ENCODE measurements at places on chromosomes 11 and 22.

GRCh38 chr11:117915672-117916235, 13.4 kb downstream of the TMPRSS13 start:
- DNase-seq: no peak

GRCh38 chr11:119297938-119298337, 19.0 kb downstream of the MCAM start:
- no peak for DNase-seq

GRCh38 chr11:93542811-93543229, 371 bp downstream of the SMCO4 start:
- peak; percentile 23 for DNase-seq

- DNase-seq: peak; percentile 81
Observed at GRCh38 chr22:40620464-40621046, 16.0 kb downstream of the MRTFA start.

- no peak for DNase-seq
Observed at GRCh38 chr22:22450343-22450839, 58.2 kb downstream of the ZNF280B start.

DNA sequence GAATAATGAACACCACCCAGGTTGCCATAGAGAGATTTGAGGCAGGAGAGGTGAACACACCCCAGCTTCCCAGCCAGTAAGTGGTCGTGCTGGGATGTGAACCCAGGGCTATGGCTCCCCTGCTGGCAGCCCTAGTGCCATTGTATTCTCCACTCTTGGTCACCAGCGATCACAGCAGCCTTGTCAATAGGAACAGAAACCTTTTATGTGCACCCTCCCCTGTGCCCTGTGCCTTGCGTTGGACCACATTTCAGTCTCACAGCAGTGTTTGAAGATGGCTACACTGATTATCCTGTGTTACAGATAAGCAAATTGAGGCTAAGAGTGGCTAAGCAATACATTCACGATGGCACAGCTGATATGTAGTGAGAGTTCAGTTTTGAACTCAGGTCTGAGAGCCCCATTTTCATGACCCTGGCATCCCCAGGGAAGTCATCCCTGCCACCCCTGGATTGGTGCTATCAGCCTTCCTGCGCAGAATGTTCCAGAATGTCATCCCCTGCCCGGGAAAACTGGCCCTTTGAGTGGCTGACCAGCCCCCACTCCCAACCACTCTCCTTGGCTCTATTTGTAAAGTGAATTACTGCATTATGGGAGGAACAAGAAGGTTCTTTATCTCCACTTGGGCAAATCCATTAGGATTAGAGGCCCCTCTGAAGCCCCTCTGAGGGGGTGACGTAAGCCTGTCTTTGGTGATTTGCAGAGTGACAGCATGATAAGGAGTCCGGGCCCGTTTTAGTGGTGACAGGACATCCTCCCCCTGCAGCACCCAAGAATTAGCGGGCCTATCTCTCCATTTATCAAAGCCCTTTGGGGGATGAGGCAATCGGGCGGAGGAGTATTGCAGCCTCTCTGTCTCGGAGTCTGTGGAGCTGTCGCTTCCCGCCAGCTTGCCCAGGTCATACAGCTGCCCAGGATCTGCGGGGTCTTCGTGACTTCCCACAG, 30.9 kb downstream of the SMIM38 start:
- no peak for DNase-seq

DNA sequence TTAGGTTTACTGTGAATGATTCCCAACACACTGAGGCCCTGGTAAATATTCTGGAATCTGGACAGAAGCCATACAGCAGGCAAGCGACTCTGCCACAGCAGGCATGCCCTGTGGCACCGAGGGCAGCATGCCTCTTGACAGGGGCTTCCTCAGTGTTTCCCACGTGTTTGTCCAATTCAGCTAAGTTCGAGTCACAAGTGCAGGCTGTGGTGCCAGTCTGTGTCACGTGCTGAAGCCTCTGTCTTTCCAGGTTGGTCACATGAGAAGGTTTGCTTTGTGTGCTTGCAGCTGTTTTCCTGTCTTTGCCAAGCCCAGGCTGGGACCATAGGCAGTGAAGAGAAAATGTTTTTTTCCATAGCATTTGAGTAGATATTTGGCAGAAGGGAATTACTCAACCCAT, 2.4 kb upstream of the PPFIBP2 start:
- no peak for DNase-seq

DNA sequence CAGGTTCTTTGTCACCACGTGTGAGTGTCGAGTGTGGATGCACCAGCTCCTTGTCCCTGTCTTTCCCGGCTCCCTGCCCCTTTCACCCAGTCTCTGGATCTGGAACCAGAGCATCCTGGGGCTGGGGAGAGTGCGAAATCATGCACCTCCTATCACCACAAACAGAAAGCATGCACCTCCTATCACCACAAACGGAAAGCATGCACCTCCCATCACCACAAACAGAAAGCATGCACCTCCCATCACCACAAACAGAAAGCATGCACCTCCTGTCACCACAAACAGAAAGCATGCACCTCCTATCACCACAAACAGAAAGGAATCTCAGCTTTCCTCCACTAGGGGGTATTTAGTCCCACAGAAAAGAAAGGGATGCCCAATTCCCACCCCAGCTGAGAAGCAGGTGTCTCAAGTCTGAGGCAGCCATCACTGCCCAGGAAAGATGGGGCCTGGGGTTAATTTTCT, 5.9 kb upstream of the GLB1L3 start:
- peak; percentile 28 for DNase-seq

DNA sequence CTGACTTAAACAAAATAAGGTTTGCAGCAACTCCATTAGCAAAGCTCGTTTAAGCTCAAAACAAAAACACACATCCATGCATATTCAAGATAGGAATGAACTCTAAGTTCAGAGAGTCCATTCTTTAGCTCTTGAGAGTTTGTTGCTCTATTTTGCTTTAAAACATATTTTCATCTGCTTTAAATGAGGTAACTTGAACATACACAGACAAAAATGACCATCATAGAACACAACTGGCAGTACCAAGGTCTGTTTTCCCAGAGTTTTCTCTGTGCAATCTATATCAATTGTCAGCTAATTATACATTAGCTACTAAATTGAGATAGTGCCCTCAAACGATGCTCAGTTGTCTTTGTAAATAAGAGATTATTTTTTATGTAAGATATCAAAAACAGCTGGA, 423.2 kb upstream of the ANO3 start:
- DNase-seq: no peak

GRCh38 chr22:23137905-23138561, 3.8 kb downstream of the RSPH14 start:
- DNase-seq: peak; percentile 28

DNA sequence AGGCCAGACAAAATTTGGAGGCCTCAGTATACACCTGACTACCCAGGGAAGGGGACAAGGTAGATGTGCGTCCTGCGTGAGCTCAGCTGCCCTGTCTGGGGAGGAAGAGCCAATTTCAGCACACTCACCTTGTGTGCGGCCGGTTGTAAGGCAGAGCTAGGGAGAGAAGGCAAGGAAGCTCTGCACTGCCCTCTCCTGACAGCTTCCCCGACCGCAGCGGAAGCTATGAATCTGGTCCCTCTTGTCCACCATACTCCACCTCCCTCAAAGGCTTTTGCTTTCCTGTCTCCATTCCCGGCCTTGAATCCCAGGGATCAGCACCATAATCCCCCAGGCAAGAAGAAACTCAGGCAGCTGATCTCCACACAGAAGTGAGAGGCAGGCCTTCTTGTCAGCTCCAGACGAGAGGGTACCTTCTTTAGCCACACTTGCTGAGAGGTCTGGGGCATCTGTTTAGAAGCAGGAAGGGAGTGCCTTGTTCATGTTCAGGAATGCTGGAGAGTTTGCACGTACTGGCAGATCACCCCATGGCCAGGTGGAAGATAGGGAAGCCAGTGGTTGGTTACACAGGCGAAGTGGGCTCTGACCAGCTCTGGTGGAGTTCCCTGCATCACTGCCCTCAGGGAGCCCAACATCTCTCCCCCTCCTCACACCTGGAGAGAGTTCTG, 62.5 kb downstream of the FEZ1 start:
- DNase-seq: peak; percentile 54

- DNase-seq: no peak
Observed at GRCh38 chr22:46851311-46851710, 88.9 kb downstream of the TBC1D22A start.

DNA sequence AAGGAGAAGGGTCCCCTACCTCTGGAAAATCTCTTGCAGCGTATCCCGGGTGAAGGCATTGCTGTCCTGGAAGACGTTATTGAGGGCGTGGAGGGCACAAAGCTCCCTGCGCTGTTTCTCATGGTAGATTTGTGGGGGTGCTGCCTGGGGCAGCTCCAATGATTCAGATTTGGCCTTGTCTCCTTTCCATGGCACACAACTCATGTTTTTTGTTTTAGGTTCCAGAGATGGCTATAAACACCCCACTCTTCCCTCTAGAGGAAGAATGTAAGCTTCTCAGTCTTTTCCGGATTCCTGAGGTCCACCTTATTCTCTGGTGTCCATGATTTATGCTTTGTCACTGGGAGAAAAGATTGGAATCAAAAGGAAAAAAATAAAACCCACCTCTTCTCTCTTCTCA, 959 bp downstream of the JOSD1 start:
- peak; percentile 65 for DNase-seq

DNA sequence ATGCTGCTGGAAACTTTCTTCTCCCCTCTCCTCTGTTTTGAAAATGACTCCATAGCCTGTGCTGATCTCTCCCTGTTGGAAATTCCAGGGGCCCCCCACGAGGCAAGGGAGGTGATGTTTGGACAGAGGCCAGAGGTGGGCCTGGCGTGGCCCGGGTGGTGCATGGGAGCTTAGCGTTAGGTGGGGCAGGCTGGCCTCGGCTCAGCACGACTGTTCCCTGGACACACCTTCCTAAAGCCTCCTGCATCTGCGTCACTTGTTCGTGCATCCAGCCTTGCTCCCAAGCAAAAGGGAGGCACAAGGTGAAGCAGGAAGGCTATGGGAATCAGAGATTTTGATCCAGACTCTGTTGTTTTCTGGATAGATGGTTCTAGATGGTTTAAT, 135.2 kb downstream of the CEP164 start:
- no peak for DNase-seq

GRCh38 chr11:130606781-130607511, 158.5 kb downstream of the ADAMTS15 start:
- peak; percentile 72 for DNase-seq

DNA sequence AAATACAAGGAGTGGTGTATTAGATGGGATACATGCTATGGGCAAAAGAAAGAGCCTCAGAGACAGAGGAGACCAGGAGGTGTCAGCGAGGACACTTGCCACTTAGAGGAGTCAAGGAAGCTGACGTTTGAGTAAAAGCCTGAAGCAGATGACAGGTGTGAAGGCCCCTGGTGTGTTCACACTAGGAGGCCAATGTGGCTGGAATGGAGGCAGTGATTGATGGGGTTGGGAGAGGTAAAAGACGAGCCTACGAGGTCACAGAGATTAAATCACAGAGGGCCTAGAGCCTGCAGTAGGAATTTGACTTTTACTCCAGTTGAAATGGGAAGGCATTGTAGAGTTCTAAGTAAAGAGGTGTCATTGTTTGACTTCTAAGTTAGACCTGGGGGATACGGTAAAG, 12.0 kb upstream of the GDPD5 start:
- DNase-seq: no peak

DNA sequence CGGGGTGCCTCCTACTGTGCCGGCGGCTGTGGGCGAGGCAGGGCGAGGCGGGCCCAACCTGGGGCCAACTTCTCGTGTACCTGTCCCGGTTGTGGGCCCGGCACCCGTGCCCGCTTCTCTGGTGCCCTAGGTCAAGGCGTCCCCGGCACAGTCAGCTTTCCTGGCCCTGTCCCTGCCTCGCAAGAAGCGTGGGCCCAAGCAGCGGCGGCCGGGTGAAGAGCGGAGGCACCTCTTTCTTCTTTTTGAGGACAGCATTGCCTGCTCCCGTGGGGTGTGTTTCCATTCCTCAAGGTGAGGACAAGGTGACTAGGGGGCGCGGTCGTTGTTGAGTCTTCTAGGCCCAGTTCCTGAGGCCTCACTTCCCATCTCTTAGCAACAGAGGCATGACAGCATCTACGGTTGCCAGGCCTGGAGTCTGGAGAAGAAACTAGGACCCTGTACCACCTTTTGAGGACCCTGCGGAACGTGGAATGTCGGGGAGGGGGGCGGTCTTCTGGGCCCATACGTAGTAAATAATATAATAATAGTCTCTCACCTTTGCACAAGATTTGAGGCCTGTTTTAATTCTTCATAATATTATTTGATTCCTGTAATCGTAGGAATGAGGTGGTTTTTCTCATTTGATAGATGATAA, 418 bp downstream of the ACO2 start:
- peak; percentile 26 for DNase-seq

DNA sequence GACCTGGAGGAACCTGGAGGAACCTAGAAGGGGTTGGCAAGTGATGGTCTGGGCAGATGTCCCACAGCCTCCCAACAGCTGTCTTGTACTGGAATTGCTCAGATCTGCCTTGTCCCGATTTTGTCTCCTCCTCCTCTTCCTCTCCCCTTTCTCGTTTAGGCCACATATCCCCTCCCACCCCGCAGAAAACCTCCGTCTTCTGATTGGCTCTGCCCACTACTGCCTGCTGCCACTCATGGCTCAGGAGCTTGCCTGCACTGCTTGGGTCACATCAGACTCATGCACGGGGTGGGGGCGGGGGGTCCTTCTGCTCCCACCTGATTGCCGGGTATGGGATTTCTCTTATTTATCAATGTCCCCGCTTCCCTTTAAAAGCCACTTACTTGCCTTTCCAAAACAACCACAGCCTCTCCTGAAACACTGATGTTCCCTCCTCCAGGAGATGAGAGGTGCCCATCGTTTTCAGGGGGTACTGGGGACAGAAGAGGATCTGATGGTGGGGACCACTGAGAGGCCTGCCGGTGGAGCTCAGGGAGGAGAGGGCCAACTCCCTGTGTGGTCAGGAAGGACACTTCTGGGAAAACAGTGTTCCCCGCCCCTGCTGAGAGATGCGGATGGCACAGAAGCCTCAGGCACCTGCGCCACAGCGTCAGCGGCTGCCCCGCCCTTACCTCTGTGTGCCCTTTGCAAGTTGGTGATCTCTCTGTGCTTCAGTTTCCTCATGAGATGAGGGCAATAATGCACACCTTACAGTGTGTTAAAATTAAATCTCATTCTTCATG, 14.7 kb downstream of the TOM1 start:
- DNase-seq: no peak

DNA sequence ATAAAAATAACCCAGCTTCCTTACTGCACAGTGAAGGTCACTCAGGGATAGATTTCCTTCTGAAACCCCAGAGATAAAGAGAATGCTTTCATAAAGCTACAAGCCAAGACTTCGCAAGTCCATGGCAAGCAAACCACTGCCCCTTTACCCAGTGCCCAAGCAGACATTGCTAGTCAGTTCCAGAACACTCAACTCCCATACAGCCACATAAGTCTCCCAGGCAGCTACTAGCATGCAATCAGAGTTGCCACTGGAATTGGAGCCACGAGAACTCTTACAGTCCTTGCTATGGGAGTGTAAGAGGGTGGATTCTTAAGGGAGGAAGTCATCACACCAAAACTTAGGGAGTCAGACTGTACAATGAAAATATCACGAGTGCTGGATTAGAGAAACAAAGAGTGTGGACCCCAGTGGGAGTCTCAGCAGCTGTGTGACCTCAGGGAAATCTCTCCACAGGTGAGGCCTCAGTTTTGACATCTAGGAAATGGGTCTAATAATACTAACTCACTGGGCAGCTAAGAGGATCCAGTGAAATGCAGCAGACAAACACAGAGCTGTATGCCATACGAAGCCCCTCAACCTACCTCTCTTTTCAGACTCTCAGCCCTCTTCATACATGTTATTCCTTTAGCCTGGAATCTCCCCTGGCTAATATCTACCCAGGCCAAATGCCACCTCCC, 526.6 kb downstream of the MN1 start:
- DNase-seq: peak; percentile 30

Measured in M059J (cell line).